ENCODE measurements at places on chromosomes 4 and X.

DNA sequence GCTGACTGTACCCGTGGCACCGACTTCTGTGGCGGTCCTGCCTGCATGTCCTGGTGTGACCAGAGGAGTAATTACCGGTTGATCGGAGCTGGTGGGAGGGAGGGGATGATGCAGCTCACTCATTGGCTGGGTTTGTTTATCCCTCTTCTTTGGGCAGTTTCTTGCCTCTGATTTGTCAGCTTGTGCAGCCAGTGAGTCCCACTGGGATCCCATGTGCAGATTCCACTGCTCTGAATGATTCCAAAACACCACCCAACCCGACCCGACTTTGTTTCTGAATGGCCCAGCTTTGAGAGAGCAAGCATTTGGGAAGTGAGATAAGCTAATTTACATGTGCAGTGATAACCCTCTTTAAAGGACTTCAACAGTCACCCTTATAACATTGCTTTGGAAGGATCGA is 13.8 kb downstream of the FHDC1 start:
- DNase-seq = no peak

DNA sequence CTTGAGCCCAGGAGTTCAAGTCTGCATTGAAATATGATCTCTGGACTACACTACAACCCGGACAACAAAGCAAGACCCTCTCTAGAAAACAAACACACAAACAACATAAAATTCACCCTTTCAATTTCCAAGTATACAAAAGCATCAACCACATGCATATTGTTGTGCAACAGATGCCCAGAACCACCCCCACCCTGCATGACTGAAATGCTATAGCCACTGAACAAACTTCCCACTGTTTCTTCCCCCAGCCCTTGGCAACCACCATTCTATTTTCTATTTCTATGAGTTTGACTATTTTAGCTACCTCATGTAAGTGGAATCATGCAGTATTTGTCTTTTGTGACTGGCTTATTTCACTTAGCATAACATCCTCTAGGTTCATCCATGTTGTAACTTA is 14.2 kb upstream of the C4orf51 start:
- no peak for DNase-seq

GRCh38 chrX:19879735-19880378 is 7.5 kb downstream of the SH3KBP1 start:
- no peak for DNase-seq

- DNase-seq = no peak
These were observed 52.7 kb downstream of the TMEM131L start for GRCh38 chr4:153518637-153519389.

GRCh38 chr4:163171590-163171989 is 4.9 kb upstream of the NAF1 start:
- no peak for DNase-seq

- no peak for DNase-seq
These were observed 7.0 kb downstream of the TMSB4X start for GRCh38 chrX:12981880-12982279.

DNA sequence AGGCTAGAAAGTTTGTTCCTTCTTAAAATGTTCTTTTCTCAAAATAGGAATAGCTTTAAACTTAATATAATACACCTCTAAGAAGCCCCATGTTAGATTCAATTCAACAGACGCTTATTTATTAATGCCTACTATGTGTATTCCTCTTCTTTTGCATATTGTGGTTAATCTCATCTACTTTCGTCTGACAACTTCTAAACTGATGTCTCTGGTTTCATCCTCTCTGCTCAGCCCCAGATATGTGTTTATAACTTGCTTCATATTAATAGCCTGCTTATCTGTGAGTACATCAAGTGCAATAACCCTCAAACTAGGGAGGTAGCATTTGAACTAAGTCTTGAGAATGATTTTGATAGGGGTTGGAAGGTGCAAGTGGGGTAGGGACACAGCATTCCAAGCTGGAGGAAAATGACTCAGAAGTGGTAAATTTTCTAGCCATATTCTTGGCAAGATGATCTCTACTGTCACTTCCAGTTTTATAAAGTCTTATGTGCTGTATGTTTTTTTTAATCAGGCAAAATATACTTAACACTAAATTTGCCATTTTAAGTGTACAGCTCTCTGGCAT is 37.0 kb downstream of the STK26 start:
- DNase-seq = no peak

- no peak for DNase-seq
These were observed 27.4 kb downstream of the NOCT start for GRCh38 chr4:139042981-139043460.

- no peak for DNase-seq
These were observed 12.8 kb upstream of the MBNL3 start for GRCh38 chrX:132501606-132502005.

- no peak for DNase-seq
These were observed 69.6 kb downstream of the CD38 start for GRCh38 chr4:15847746-15848145.

- no peak for DNase-seq
These were observed 128.8 kb downstream of the UCHL1 start for GRCh38 chr4:41385481-41385880.

DNA sequence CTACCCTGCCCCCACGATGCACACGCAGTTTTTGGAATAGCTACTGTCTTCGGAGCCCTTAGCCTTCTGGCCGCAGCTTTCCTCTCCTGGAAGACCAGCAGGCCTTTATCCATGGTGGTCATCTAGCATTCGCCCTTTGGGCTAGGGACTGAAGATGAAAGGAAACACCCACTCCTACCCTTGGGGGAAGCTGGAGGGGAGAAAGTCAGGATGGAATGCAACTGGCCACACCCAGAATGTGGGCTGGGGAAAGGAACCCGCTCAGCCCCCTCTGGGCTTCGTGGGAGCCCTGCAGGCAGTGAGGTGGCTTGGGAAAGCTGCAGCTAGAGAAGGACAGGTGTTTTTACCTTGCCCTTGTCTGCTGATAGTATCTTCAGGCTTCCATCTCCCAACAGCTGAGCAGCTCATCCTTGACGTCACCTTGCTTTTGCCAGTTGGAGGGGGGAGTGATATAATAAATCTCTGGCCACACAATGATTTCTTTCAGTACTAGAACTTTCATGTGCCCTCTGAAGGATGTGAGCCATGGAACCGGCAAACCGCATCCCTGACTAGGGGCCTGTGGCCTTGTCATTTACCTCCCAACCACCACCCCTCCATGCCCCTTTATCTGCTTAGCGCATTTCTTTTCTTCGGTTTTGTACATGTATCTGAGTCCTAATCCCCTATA is 59.0 kb downstream of the ELF4 start:
- DNase-seq = no peak

DNA sequence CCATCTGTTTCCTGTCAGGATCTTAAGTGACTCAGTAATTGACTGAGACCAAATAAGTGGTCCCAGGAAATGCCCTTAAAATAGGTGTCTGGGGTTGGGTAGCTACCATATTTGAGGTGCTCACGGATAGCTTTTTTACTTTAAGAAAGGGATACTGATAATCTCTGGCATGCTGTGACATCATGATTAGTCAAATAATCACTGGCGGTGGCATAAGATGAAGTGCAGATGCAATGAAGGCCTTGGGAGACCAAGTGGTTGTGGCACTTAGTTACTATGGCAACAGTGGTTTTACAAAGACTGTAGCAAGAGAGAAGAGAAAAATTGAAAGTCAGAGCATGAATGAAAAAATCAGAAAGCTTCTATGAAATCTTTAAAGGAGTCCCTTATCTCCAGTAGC is 114.5 kb upstream of the SLIT2 start:
- no peak for DNase-seq

- DNase-seq = no peak
These were observed 15.6 kb upstream of the UGT2A1 start for GRCh38 chr4:69668680-69669079.

DNA sequence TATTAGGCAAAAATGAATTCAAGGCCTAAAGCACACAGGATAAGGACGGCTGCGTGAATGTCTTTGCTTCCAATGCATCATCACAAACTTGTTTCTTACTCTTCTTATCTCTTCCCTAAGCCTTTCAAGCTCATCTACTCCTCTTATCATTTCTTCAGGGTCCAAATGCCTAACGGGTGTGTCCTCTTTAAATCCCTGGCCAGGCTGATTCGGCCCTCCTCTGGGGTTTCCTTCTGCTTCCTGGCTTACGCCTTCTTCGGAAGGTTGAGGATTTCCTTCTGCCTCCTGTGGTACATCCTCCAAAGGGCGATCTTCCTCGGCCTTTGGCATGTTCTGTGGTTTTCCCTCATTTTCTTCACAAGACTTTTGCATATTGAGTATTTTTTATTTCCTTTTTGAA is 1.3 kb downstream of the TCEAL8 start:
- no peak for DNase-seq

- DNase-seq = no peak
These were observed 2.9 kb downstream of the NOCT start for GRCh38 chr4:139018501-139018900.

GRCh38 chr4:16443504-16444088 is 217.3 kb upstream of the TAPT1 start:
- no peak for DNase-seq

GRCh38 chr4:64814616-64815015 is 405.4 kb upstream of the TECRL start:
- DNase-seq = no peak

DNA sequence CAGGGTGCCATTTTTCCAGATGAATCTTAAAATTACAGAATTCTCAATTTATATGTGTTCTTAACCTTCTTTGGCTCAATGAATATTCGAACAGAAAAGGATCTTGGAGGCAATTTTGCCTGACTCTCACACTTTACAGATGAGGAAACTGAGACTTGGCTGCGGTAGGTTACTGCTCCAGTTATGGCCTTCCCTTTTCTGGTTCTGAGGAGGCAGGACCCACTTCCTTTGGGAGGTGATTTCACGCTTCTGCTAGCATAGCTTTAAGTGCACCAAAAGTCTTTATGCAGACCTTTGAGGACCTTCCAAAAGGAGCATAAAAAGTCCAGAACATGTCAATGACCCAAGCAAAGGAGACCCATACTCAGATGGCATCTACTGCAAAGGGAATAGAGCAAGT is 44.7 kb upstream of the KLF3 start:
- no peak for DNase-seq

GRCh38 chrX:38220024-38220414 is 652 bp downstream of the SRPX start:
- DNase-seq = no peak

DNA sequence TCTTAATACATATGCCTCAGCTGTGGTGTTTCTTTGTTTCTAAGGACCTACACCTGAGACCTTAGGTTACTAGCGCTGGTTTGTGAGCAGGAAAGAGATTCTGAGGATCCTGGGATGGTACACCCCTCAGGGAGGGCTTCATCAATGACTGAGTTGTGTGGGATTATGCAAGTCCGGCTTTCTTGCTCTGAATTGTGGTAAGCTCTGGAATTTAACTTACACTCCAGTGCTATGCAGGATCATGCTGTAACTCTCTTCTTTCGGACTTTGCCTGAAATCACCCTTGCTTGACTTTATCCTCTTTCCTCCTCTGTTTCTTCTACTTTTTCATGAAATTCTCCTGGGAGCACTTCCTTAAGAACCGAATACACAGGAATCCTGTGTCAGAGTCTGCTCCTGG is 431.5 kb upstream of the BOD1L1 start:
- no peak for DNase-seq

GRCh38 chr4:71026086-71026485 is 32.6 kb downstream of the DCK start:
- no peak for DNase-seq

- no peak for DNase-seq
These were observed 121.2 kb downstream of the GASK1B start for GRCh38 chr4:158051401-158052235.

GRCh38 chr4:101277671-101278070 is 69.7 kb downstream of the PPP3CA start:
- no peak for DNase-seq

DNA sequence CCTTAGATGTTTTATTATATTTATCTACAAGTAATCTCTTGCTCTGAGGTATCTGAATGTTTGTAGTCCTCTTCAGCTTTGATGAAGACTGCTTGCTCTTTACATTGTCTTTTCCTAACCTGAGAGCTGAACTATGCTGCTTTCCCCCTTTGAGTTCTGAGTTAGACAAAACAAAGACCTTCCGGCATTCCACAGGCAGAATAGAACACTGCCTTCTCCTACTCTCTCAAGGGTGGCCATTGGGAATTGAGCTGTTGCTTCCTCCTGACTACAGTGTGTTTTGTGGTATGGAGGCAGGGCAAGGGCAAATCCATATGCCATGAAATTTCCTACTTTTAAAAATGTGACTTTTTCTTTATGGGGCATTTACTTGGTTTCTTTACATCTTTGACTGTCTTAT is 841.0 kb downstream of the FAM133A start:
- DNase-seq = no peak
